ENCODE measurements at places on chromosomes 3 and 15.

- DNase-seq, result no peak
Measured at GRCh38 chr3:56938530-56938929, 121.9 kb upstream of the SPATA12 start.

- DNase-seq, result no peak
Measured at GRCh38 chr15:84823282-84823878, 6.2 kb downstream of the ALPK3 start.

DNA sequence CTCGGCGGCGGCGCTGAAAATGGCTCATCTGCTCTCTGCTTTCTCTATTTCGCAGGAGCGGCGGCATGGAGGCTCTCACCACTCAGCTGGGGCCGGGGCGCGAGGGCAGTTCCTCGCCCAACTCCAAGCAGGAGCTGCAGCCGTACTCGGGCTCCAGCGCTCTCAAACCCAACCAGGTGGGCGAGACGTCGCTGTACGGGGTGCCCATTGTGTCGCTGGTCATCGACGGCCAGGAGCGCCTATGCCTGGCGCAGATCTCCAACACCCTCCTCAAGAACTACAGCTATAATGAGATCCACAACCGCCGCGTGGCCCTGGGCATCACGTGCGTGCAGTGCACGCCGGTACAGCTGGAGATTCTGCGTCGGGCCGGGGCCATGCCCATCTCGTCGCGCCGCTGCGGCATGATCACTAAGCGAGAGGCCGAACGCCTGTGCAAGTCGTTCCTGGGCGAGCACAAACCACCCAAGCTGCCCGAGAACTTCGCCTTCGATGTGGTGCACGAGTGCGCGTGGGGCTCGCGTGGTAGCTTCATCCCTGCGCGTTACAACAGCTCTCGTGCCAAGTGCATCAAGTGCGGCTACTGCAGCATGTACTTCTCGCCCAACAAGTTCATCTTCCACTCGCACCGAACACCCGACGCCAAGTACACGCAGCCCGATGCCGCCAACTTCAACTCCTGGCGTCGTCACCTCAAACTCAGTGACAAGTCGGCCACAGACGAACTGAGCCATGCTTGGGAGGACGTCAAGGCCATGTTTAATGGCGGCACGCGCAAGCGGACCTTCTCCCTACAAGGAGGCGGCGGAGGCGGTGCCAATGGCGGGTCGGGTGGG lies 790 bp downstream of the SKOR1 start:
- no peak for DNase-seq

DNA sequence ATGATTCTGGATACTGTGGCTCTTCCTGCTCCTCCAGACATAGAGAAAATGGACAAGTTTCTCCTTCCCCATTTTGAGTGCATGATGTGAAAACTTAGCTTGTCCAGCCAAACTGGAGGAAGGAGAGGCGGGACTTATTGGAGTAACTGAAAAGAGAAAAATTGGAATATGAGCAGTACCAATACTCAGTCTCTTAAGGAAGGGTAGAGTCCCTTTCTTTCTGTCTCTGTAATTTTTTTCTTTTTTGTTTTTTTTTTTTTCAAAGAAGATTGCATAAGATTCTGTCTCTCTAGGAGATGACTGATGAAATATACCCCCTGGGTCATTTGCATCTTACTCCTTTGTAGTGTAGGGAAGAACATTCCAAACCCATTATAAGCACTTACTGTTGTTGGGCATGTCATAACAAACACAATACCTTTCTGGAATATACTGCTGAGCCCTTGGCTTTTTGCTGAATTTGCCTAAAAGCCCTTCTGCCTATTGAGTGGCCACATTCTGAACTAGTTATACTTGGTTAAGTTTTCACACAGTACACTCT lies 498.1 kb upstream of the TPRG1 start:
- DNase-seq, result no peak

GRCh38 chr3:140186421-140186920 lies 251.5 kb downstream of the CLSTN2 start:
- DNase-seq, result no peak

DNA sequence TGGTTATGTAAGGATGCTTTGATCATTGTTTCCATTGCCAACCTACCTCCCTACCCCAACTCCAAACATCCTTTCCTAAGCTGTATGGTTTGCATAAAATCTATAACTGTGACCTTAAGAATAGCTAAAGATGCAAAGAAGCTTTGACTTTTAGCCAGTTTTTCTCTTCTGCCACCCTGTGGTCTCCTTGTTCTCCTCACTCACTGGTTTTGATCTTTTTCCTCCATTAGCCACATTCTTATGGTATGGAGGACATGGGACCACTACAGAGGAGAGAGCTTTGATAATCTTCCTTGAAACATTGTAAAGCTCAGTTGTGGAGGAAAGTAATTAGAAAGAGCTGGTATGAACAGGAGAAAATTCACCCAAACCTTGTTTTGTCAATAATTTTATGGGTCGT lies 115.9 kb downstream of the NEK11 start:
- DNase-seq, result no peak

- peak; percentile 14 for DNase-seq
Measured at GRCh38 chr3:179068779-179069530, 2.7 kb downstream of the ZMAT3 start.

DNA sequence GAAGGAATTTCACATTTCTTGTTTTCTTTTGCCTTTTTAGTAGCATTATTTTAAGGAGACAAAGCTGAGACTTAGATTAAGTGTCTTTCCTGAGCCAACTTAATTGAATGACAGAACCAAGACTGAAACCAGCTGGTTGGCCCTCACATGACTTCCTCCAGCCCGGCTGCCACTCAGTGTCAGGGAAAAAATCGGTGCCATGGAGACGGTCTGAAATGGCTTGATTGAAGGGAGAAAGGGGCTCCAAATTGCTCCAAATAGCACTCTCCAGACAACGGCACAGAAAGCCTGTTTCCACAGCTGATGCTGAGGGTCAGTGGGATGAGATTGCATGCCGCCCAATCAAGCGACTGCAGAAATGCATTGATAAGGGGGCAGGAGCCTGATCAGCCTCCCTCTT lies 475.2 kb upstream of the IL12A start:
- DNase-seq, result no peak

GRCh38 chr3:17092583-17092933 lies 207.8 kb downstream of the PLCL2 start:
- no peak for DNase-seq

GRCh38 chr3:68706536-68706935 lies 225.8 kb downstream of the TAFA4 start:
- DNase-seq, result no peak

DNA sequence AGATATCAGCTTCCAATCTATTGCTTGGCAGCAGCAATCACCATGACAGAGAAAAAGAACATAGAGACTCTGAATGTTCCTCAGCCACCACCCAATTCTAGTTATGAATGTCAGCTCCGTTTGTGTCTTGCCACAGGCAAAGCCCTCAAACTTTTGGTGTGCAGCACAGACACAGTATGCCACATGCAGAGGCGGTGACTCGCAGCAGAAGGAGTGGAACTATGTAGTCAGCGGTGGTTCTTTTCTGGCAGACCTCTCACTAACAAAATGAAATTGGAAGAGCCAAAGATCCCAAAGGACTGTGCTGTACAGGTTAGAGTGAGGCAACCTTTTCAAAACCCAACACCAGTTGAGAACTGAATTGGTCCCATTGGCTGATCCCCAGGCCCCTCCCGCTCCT lies 220.9 kb downstream of the SLC9A9 start:
- no peak for DNase-seq

GRCh38 chr15:91278951-91279350 lies 178.9 kb downstream of the SV2B start:
- no peak for DNase-seq

DNA sequence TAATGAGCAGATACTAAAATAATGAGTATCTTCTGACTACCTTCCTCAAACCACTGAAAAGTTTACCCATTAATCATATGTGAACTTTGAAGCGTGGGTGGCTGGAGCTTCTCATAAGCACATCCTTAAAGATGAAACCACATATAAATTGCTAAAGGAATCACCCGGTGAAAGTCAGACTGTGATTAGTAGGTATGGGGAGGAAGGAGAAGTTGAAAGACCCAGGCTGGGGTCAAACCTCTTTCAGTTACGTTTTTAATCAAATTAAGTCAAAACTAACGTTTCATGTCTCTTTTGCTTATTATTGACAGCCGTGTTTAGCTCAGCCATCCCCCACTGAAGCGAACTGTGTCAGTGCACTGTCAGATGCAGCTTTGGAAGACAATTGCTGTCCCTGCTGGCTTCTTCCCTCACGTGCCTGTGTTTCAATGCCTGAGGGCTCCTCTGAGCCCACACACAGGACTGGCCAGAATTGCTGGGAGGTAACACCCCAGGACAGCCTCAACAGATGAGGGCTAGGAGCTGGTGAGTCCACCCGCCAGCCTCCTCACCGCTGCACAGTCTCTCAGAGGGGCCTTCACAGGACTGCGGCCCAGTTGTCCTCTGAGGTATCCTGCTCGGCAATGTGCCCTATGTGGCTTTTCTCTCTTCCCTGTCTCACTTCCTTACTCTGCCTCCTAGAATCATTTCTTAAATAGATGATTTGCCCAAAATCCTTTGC lies 29.3 kb upstream of the SH3BP5 start:
- DNase-seq, result peak; percentile 80

GRCh38 chr3:21729888-21730459 lies 21.0 kb downstream of the ZNF385D start:
- DNase-seq, result no peak

DNA sequence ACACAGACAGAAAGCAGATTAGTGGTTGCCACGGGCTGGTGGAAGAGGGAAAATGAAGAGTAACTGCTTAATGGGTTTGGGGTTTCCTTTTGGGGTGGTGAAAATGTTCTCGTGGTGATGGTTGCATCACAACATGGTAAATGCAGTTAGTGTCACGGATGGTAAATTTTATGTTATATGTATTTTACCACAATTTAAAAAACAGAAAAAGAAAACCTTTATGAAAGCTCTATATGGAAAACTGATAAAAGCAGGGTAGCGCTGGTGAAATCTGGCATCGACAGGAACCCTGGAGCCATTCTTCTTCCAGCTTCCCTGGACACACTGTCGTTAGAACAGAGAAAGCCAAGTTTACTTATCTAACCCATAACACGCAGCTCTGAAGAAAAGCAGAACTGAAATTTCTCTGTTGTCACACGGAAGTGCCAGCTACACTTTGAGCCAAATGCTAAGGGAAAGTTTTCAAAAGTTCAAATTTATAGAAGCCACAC lies 287.7 kb upstream of the NR2F2 start:
- DNase-seq, result no peak

DNA sequence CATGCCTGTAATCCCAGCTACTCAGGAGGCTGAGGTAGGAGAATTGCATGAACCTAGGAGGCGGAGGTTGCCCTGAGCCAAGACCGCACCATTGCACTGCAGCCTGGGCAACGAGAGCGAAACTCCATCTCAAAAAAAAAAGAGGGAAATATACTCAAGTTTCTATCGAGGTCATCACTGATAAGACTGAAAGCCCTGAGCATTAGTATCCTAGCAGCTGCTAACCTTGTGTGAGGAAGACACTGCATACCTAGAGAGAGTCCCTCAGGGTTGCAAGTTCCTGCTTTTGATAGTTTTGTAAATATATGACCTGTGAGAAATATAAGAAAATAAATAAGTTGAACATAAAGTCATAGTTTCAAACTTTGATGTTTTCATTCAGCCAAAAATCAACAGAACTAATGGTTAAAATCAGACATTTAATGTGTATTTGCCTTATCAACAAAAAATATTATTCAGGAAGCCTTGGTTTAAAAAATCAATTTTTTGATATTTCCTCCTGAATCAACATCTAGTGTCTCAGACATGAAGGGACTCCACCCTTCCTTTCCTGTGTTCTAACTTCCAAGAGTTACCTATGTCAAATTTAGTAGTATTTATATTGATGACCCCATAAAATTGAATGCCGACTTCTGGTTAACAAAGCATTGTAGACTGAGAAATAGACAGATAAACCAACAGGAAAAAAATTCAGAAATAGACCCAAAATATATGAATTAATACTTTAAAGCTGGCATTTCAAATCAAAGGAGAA lies 19.8 kb upstream of the USP3 start:
- DNase-seq, result no peak

GRCh38 chr3:138873471-138874278 lies 38.9 kb upstream of the PIK3CB start:
- DNase-seq, result no peak

- DNase-seq, result peak; percentile 53
Measured at GRCh38 chr15:52254391-52254790, 41.2 kb downstream of the MYO5C start.

- DNase-seq, result no peak
Measured at GRCh38 chr3:178421069-178421468, 115.2 kb upstream of the KCNMB2 start.

DNA sequence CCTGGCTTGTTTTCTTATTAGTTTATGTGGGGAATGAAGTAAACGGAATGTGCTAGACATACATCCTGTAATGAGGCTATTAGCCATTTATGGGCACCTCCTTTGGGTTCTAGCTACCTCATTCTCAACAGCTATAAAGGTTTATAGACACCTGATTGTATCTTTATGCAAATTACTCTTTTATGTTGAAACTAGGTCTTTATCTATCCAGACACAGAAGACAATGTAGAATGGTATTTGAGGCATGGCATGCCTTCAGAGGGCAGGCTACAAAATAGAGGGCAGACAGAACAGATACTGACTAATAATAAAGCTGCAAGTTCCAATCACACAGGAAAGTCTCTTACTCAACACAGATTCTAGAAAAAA lies 27.1 kb downstream of the TBC1D2B start:
- DNase-seq, result no peak

DNA sequence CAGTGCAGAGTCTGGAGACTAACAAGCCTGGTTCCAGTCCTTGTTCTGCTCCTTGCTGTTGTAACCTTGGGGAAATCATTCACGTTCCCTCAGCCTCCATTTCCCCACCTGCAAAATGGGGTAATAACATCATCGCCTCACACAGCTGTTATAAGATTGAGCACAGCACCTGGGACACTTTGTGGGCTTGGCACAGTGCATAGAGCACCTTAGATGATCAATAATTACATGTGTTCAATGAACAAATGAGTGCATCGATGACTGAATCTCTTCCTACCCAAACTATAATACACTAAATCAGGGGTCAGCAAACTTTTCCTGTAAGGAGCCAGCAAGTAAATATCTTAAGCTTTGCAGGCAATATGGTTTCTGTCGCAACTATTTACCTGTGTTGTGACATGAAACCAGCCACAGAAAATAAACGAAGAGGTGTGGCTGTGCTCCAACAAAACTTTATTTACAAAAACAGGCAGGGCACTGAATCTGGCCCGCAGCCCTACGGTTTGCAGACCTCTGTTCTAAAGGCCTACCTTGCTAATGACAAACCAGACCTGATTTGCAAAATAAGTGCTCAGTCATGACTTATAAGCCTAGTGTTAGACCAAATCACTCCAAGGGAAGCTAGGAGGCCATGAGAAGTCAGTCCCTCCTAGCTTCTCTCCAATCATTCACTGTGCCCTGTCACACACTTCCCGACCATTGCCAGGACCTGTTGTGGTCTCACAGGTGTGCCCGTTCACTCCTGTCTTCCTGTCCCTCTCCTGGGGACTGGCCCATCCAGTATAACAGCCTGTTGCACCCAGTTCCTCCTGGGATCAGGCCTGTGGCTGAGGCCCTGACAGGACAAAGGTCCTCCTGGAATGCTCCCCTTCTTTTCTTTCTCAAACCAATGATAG lies 149.4 kb upstream of the WNT5A start:
- no peak for DNase-seq

- DNase-seq, result no peak
Measured at GRCh38 chr3:64957408-64958198, 269.8 kb upstream of the ADAMTS9 start.
